ENCODE measurements at places on chromosomes 6 and 20.

GRCh38 chr20:62922451-62922921, 3.8 kb downstream of the DIDO1 start:
- no peak for DNase-seq

GRCh38 chr6:169277619-169278018, 24.0 kb upstream of the THBS2 start:
- no peak for DNase-seq

DNA sequence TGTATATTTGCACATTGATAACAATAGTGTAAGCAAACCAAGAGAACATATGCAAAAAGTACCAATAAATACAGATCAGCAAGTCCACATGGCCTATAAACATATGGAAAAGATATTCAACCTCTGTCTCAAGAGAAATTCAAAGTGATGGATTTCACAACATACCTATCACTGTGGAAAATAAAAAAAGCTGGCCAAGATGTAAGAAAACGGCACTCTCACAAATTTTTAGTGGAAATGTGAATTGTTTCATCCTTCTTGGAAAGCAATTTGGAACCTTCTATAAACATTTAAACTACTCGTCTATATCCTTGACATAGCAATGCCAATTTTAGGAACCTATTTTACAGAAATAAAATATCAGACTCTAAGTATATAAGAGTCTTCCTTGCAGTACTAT, 559.8 kb downstream of the QKI start:
- DNase-seq = no peak

- DNase-seq = peak; percentile 93
Measured at GRCh38 chr6:166956444-166957086, at the start of gene RNASET2. TSS of gene RNASET2 (minus strand) at chr6:166956550. CDS start at chr6:166956182, 368 bp downstream.

DNA sequence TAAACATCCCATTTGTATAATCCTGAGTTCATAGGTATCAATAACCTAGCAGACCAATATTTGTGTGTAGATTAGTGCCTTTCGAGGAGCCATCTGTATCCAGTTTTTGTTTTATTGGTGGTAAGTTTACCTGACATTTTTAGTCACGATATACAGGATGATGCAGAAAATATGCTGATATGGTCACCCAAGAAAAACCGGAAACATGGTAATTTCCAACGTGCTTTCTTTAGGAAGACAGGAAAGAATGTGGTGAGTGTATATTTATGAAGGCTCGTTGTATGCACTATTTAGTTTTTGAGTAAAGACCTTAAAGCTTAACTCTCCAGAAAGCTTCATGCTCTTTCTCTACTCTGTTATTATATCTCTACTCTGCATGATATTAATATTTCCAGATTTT, 180.2 kb upstream of the PHACTR1 start:
- DNase-seq = no peak

DNA sequence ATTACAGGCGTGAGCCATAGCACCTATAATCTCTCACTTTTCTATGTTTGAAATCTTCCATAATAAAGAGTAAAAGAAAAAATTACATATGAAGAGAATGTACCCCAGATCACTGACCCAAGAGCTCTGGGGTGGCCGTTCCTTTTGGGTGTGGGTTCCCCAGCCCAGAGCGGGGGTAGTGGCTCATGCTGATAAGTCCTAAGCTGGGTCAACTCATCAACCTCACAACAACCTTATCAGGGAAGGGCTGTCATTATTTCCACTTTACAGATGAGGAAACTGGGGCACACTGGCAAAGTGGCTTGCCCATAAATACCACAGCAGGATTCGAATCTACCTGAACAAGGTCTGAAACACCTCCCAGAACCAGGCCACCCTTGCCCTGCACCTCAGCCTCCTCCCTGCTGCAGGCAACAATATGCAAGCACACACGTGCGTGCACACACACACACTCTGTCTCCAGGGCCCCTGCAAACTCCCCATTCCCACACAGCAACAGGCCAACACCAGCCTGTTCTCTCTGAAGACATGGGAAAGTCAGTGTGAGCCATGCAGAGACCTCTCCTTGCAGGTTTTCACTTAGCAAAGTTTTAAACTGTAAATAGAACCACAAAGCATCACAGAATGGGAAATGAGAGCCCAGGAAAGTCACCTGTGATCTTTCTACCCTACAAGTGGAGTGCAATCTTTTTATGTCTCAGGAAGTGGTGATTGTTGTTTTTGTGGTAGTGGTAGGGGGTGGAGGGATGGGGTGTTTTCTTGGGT, 27.7 kb downstream of the BFSP1 start:
- DNase-seq = no peak

DNA sequence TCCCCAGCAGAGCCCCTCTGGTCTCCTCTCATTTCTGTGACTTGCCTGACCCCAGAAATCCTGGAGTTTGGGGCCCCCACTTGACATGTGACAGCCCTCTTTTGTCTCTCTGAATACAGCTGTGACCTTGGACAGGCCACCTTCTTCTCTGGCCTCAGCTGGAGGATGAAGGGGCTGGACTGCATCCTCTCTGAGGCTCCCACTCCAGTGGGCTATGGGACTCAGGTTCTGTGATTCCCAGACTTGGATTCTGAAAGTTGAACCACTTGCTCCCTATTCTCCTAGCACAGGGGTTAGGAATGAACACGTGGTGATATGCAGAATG, 9.1 kb downstream of the BPIFB3 start:
- DNase-seq = no peak

- no peak for DNase-seq
Measured at GRCh38 chr6:3208775-3209113, 18.7 kb downstream of the TUBB2B start.

GRCh38 chr6:20746024-20746423, 211.8 kb downstream of the CDKAL1 start:
- no peak for DNase-seq

GRCh38 chr20:63325021-63325471, 32.1 kb downstream of the COL20A1 start:
- DNase-seq = no peak

- DNase-seq = no peak
Measured at GRCh38 chr20:57751411-57751810, 41.6 kb upstream of the PMEPA1 start.

- peak; percentile 36 for DNase-seq
Measured at GRCh38 chr6:15357782-15358181, 111.9 kb downstream of the JARID2 start.

DNA sequence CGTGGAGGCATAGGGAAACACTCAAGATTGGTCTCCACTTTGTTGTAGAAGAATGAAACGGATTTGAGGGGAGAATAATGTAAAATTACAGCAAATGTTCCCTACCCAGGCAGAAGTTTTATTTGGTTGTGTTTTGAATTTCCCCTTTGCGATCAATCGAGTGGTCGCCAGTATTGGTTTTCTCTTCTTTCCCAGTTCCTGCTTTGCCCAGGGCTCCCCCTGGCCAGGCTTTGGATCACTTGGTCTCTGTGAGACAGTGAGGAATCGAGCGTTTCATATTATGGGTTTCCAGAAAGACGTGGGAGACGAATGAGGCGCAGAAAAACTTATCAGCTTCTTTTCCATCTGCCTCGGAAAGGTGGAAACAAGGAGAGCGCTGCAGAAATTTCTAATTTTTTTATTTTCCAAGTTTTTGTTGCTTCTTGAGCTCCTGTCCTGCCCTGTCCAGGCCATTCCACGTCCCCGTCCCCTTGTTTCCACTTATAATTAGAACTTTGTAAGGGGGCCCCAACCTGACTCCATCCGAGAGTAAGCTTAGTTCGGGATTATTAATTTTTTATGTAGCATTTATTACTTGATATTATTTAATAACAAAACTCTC, 7.5 kb upstream of the TBX18 start:
- DNase-seq = no peak

- DNase-seq = no peak
Measured at GRCh38 chr6:90144396-90144795, 152.2 kb downstream of the BACH2 start.

DNA sequence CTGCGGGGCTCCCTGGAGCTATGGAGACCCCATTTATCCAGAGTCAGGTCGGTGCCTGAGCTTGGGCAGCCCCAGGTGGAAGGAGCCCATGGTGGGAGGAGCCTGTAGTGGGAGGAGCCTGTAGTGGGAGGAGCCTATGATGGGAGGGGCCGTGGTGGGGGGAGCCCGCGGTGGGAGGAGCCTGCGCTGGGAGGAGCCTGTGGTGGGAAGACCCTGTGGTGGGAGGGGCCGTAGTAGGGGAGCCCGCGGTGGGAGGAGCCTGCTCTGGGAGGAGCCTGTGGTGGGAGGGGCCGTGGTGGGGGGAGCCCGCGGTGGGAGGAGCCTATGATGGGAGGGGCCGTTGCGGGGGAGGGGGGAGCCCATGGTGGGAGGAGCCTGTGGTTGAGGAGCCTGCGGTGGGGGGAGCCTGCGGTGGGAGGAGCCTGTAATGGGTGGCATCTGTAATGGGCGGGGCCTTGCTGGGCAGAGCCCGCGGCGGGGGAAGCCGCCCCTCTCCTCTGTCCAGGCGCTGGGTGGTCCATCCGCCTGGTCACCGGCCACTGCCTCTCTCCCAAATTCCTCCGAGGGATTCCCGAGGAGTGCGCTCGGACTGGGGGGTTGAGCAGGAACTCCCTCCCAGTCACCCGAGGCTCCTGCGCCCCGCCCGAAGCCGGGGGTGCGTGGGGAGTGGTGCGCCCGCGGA, 567 bp upstream of the FNDC11 start:
- peak; percentile 83 for DNase-seq

DNA sequence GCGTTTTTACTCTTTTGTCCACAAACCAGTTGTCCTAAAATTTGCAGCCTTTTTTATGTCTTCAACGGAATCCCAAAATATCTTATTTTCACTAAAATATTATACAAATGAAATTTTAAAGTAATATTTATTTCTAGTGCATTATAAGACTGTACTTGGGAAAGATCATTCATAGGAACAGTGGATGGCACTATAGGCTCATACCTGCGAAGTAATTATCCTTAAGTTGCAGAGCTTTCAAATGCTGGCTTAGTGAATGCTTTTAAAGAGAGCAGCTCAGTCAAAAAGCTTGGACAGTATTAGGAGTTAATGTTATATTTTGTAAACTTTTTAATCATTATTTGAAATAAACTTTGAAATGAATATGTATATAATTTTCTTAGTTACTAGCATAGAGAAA, 254.9 kb downstream of the CDKAL1 start:
- no peak for DNase-seq

Data from NCI-H82 (cell line).